Stimulated activated CD8-positive, alpha-beta memory T cell treated with anti-CD3 and anti-CD28 coated beads, Interleukin-2, amount 100 ng/mL, for 48 hours (primary cell): ENCODE measurements at places on chromosomes 7 and 10.
A peak's percentile ranks its signal among the peaks of the same experiment; 100 is the strongest.

DNA sequence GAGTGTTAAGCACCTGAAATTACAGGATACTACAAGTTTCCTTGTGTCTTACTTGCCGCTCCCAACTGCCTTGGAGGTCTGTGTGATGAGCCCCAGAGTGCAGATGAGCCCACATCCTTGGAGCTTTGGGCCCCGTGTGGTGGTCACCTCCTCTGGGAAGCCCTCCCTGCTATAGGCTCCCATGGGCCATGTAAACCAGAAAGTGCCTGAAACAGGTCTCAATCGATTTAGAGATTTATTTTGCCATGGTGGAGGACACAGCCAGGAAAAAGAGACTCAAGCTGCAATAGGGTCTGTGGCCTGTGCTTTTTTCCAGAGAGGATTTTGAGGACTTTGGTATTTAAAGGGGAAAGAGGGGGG, 89.4 kb upstream of the KCTD7 start:
- DNase-seq, result no peak

- DNase-seq, result no peak
Measured at GRCh38 chr10:6079044-6079443, 9.8 kb upstream of the RBM17 start.

DNA sequence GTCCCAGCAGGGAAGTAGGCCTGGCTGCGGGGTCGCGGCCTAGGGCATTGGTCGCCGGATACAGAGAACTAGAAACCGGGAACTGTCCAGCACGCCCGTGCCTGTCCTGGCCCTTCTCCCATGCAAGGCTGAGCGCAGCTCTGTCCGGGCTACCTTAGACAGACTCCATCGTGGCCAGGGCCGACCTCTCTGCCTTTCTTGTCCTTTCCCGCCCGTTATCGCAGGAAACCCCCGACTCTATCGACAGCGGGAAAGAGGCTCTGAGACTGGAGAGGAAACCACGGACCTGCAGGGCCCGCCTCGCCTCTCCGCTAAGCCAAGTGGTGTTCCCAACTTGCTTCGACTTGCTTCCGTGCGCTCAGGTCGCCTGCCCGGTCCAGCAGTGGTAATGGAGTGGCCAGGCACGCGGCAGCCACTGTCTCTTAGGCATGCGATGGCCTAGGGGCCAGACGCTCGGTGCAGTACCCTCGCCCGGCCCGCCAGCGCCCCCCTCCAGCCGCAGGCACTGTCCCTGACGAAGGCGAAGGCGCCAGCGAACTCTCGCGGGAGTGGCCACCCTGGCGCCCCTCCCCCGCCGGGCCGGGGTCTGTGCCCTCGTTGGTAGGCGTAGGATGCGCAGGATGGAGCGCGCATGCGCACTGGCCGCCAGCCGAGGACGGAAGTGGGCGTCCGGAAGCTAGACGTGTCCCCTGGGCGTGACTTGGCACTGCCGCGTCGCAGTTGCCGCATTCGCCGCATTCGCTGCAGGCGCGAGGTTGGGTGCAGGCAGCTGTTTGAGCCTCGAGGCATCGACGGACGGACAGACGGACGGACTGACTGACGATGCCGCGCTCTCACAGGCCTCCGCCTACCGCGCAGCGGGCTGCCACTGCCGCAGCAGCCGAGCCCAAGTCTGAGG, 54.4 kb downstream of the MCMBP start:
- peak; percentile 5 for DNase-seq

DNA sequence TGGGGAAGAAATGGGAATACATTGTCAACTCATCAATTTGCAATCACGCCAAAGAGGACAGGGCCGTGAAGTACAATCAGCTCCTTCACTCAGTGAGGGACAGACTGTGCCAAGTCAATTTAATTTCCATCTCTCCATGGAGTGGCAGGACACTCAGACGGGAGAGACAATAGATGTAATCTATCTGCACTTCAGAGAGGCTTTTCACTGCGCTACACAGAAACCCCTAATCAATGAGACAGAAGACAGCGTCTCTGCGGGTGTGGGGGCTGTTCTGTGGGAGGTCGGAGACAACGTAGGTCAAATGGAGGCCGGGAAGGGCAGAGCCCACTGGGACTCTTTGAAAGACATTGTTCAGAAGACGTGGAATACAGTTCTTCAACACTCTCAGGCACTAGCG, 541.0 kb upstream of the ADARB2 start:
- no peak for DNase-seq

GRCh38 chr10:116466715-116467422, 39.2 kb downstream of the PNLIPRP3 start:
- DNase-seq, result no peak

DNA sequence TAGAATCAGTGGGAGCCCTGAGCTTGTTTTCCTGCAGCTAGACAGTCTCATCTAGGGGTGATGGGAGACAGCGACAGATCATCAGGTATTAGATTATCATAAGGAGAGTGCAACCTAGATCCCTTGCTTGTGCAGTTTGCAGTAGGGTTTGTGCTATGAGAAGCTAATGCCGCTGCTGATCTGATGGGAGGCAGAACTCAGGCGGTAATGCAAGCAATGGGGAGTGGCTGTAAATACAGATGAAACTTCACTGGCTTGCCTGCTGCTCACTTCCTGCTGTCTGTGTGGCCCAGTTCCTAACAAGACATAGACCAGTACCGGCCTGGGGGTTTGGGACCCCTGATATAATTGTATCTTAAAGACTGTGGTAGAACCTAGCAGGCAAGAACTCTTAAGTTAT, 17.6 kb downstream of the NRBF2 start:
- DNase-seq, result no peak

- no peak for DNase-seq
Measured at GRCh38 chr7:85185424-85186082, 1.3 kb downstream of the SEMA3D start.

DNA sequence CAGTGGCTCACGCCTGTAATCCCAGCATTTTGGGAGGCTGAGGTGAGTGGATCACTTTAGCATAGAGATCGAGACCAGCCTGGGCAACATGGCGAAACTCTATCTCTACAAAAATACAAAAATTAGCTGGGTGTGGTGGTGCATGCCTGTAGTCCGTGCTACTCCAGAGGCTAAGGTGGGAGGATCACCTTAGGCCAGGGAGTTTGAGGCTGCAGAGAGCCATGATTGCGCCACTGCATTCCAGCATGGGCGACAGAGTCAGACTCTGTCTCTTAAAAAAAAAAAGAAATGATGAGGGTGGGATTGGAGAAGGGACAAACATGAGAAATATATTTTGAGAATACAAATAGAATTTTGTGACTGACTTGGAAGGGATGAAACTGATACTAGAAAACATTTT, 76.9 kb downstream of the SHOC2 start:
- no peak for DNase-seq

GRCh38 chr10:95467162-95467599, 94.0 kb downstream of the SORBS1 start:
- DNase-seq, result no peak

GRCh38 chr7:55199418-55199817, 165.7 kb upstream of the LANCL2 start:
- DNase-seq, result no peak

GRCh38 chr7:45682836-45683555, 108.8 kb downstream of the ADCY1 start:
- DNase-seq, result no peak

- no peak for DNase-seq
Measured at GRCh38 chr10:34794835-34795234, 20.3 kb downstream of the PARD3 start.

- no peak for DNase-seq
Measured at GRCh38 chr10:88892222-88892967, 12.3 kb downstream of the STAMBPL1 start.

DNA sequence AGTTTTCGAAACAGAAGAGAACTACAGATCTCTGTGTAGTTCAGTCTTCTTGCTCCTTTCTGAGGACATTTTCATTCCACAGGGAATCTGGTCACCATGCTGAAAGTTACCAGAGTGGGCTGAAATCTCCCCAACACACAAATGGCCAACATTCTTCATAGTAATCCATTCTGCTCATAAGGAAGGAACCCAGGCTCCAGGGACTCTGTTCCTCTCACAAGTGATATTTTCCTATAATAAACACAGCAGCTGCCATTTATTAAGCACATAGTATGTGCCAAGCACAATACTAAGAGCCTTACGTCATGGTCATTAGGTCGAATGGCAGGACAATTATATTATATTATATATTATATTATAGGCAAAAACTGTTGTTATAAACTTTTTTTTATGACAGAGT, 109.8 kb downstream of the RAB11FIP2 start:
- DNase-seq, result no peak

- no peak for DNase-seq
Measured at GRCh38 chr7:289209-289755, 688 bp upstream of the FOXL3 start.

GRCh38 chr7:54339073-54339472, 203.1 kb upstream of the VSTM2A start:
- no peak for DNase-seq

DNA sequence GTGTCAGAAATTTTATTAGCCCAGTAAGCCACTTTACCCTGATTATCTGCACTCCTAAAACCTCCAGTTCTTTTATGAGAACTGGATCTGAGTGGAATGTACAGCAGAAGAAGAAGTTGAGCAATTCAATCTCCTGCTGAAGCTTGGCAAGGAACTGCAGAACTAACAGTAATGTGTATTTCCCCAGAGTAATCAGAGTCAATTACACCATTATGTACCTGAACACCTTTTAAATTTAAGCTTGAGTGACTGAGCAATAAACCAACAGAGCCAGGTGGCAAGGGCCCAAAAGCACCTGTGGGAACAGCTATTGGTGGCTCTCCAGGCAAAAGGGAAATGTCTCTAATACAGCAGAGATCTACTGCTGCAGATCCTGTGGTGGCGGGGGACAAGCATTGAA, 40.1 kb upstream of the AKR1C2 start:
- no peak for DNase-seq

- no peak for DNase-seq
Measured at GRCh38 chr7:69937097-69937496, 338.8 kb downstream of the AUTS2 start.

GRCh38 chr7:124655990-124656389, 109.6 kb downstream of the GPR37 start:
- no peak for DNase-seq

- DNase-seq, result no peak
Measured at GRCh38 chr7:51009716-51010496, 227.2 kb upstream of the GRB10 start.

DNA sequence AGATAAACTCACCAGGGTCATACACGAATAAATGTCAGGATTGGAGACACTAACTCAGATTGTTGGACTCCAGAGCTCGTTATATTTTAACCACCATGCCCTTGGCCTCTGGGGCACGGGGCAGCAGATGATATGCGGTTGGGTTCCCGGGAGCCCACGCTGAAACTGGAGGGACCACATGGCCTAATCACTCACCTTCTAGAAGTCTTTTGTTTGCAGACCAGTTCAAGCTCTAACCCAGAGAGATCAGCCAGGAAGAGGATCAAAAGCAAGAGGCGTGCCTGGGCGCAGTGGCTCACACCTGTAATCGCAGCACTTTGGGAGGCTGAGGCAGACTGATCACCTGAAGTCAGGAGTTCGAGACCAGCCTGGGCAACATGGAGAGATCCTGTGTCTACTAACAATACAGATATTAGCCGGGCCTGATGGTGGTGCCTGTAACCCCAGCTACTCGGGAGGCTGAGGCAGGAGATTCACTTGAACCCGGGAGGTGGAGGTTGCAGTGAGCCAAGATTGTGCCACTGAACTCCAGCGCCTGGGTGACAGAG, 42.6 kb upstream of the ECHDC3 start:
- no peak for DNase-seq

- DNase-seq, result no peak
Measured at GRCh38 chr7:144728551-144728950, 107.3 kb downstream of the TPK1 start.

DNA sequence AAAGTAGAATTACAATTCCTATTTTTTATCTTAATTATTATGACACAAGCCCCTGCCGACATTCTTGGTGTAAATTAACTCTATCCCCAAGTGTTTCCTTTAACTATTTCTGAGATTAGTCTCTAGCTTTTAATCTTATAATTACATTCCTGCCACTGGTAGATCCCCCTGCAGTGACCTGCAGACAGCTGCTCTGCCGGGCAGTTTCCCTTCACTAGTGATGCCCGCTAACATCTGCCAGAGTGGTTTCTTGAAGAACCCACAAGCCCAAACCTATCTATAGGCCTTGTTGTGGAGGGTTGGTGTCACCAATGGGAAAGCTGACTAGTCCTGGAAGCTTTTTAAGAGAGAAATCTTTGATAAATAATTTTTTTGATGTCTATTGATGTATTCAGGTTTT, 50.0 kb downstream of the ADAM22 start:
- no peak for DNase-seq

DNA sequence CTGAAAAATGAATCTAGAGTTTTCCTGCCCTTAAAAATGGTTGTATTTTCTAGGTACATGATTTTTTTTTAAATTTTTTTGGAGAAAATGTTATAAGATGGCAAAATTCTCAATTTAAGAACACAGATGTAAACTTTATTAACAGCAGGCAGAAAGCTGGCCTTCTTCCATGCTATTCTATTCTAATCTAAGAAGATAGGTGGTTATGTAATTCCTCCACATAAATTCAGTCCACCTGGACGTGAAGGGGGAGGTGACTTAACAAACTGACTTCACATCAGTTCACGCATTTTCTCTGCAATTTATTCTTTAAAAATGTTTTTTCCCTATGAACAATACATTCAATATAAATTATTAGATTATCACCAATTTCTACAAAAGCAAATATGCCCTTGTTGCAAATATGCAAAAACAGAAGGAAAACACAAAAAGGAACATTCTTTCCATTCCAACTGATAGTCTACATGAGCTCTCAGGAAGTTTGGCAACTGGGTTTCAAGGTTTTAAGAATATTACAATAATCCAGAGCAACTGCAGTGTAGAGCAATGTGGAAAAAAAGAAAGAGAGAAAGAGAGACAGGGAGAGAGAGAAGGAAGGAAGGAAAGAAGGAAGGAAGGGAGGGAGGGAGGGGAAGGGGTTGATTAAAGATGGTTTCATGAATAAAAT, 76.8 kb downstream of the HIBADH start:
- DNase-seq, result no peak

GRCh38 chr7:3138997-3139396, 95.3 kb upstream of the CARD11 start:
- DNase-seq, result no peak

- no peak for DNase-seq
Measured at GRCh38 chr7:24828891-24829661, 71.8 kb upstream of the GSDME start.

- no peak for DNase-seq
Measured at GRCh38 chr10:73003822-73004221, 49.2 kb upstream of the PLA2G12B start.

- no peak for DNase-seq
Measured at GRCh38 chr10:20288060-20288459, 471.8 kb downstream of the PLXDC2 start.

DNA sequence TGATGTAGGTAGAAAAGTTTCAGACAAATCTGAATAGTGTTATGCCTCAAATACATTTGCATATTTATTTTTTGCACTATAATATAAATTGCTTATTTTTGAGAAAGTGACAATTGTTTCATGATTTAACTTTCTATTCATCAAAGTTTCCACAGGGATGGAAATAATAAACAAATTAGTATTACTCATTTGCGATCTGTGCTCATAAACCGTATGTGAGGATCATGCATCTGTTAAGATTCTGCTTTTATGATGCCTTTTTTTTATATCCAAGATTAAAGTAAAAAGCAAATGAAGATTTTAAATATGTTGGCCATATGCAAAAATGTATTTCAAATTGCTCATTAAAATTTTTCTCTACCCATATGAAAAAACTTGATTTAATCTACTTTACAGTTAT, 45.2 kb upstream of the CAV2 start:
- no peak for DNase-seq
